K562 (cell line): ENCODE measurements at places on chromosomes 5 and 9. TPM values are rescaled to one million over a fixed set of nuclear protein-coding genes. Genes with fewer than 3 reads are reported as not detected.

DNA sequence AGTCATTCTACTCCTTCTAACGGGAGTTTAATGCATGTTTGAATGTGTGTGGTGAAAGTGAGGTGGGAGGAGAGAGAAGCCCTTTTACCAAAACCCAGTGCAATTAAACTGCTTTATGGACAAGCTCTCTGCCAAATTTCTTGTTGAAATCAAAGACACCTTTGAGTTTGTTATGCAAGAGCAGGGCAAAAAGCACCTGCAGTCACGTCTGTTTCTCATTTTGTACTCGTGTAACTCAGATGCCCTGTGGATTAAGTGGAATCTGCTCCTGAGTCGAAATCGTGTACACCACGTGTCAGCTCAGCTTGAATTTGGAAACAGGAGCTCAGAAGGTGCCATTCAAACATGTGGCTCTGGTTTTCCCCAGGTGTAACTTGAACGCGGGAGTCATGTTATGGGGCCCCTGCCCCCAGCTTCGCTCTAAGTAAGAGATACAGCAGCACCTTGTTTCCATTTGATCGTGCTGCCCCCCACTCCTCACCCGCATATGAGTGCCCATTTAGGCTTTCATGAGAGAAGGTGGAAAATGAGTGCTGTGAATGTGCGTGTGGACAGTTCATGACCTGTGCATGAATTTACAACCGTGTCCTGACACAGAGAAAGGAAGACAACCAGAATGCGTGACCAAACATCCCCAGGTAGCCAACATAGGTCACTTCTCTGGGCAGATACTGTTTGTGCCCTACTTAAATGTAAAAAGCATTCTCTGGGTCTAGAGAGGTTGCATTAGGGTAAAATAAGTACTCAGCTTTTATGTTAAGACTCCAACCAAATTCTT, 347.0 kb upstream of the SLC30A5 start:
- DNase-seq = no peak

- DNase-seq = no peak
Observed at GRCh38 chr5:112419164-112419985, at the start of gene EPB41L4A. TSS of gene EPB41L4A (minus strand) at chr5:112419277. CDS start at chr5:112419039, 238 bp downstream.

GRCh38 chr9:250039-250438, 35.4 kb downstream of the DOCK8 start:
- no peak for DNase-seq

DNA sequence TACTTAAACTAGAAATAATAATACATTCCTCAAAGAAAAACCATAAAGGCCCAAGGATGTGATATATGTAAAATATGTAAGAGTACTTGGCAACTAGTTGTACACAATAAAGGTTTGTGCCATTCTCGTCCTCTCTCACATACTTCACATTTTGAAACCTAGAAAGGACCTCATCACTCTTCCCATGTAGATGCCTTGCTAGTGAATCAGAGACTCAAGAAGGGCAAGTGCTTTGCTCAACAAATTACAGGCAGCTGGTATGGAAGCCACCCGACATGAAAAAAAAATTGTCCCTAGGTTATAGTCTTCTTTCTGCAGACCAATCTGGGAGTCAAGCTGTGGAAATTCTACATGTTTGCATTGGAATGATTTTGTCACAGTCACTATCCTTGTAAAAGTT, 31.7 kb downstream of the ADRB2 start:
- DNase-seq = no peak

DNA sequence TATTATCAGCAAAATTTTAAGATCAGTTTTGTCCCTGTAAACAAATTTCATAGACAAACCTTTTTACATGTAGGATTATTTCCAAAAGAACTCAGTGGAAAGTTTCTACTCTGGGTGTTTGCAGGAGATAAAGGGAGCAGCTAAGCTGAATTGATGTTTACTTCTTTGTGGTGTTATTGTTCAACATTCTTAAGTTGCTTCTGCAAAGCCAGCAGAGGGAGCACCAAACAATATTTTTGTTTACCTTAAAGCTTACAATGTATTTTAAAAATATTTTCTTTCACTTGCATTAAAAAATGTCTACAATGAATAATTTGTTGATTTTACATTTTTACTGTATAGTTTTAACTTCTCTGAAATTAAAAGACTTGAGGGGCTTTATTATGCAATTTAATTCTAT, 135.4 kb downstream of the ATG10 start:
- peak; percentile 25 for DNase-seq

GRCh38 chr5:137822158-137822764, 45.4 kb upstream of the MYOT start:
- DNase-seq = peak; percentile 17

DNA sequence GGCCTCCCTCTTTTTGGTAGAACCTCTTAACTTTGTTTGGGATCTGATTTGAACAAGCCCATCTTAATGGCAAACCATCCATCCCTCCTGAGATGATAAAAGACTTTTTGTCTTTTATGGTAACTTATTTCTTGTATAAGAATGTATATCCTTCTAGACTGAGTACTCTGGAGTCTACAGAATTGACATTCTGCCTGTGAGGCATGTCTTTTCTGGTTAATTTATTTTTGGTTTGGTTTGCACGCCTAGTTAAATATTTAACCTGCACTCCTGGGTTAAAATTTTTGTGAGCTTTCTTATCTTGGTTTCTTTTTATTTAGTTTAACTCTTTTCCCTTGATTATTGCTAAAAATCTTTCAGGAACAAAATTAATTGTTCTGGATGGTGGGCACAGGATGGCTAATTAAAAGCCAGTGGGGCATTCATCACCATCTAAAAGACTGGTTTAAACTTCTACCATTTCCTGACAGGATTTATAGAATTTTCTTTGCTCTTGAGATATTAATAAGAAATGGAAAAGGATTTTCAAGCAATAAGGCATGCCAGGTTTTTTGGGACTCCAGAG, 50.3 kb downstream of the PHAX start:
- no peak for DNase-seq

GFI1B gene
- 73.4 and 75.7 TPM in 2 replicates for total RNA-seq
